Activated CD8-positive, alpha-beta T cell treated with anti-CD3 and anti-CD28 coated beads for 36 hours (primary cell): ENCODE measurements at places on chromosomes 1 and 21. TPM values are rescaled to one million over a fixed set of nuclear protein-coding genes. Genes with fewer than 3 reads are reported as not detected.
A peak's percentile ranks its signal among the peaks of the same experiment; 100 is the strongest.

The HES2 gene
- total RNA-seq = not detected

- H3K4me1 ChIP-seq = peaks cover 53% of the 10 kb centered on the region
- H3K27me3 ChIP-seq = no peaks in the 10 kb centered on the region
- peak; percentile 27 for DNase-seq
- no peak overlapping the region for H3K27ac ChIP-seq
These were observed 36.8 kb downstream of the RAP1A start for GRCh38 chr1:111656086-111657017.

GRCh38 chr1:117534995-117535467 lies 70.8 kb upstream of the TENT5C start:
- H3K27ac ChIP-seq = no peak overlapping the region
- H3K4me3 ChIP-seq = no peak overlapping the region
- H3K4me1 ChIP-seq = peaks cover 25% of the 10 kb centered on the region
- peak; percentile 40 for DNase-seq

DNA sequence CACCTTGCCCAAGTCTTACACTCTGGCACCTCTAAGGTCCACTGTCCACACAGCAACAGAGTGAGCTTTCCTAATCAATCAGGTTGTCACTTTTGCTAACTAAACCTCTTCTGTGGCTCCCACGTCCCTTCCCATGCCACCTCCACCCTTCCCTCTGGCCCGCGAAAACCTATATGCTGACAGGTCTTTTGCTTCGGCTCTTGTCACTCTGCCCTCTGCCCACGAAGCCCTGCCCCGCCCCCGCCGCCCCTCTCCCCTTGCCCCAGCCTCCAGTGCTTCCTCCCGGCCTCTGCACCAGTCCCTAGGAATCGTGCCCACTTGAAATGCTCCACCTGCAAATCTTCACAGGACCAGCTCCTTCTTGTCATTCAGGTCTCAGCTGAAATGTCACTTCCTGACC lies 8.1 kb downstream of the TP53BP2 start:
- peaks cover 35% of the 10 kb centered on the region for H3K4me1 ChIP-seq
- H3K4me3 ChIP-seq = no peak overlapping the region
- peaks cover 4% of the 10 kb centered on the region for H3K36me3 ChIP-seq
- no peak for DNase-seq
- peak overlapping the region; percentile 54 for H3K27ac ChIP-seq
- H3K27me3 ChIP-seq = no peaks in the 10 kb centered on the region
